ENCODE measurements at places on chromosomes 12 and 14. TPM values are rescaled to one million over a fixed set of nuclear protein-coding genes. Genes with fewer than 3 reads are reported as not detected.

Gene KRT79
- total RNA-seq: 0.06 TPM

Gene FAM90A1
- 0.11 TPM for total RNA-seq

Gene BCL11B
- 0.44 TPM for total RNA-seq

Gene PMEL
- 0.57 TPM for total RNA-seq

Gene STAC3
- 0.54 TPM for total RNA-seq

Gene CMA1
- not detected for total RNA-seq

Gene PAPLN
- 4.0 TPM for total RNA-seq

Gene EIF2S3B
- 0.66 TPM for total RNA-seq

Gene TEX22
- total RNA-seq: 0.06 TPM

Gene IAPP
- total RNA-seq: not detected

Gene TMEM63C
- 8.0 TPM for total RNA-seq

Gene TCTN2
- total RNA-seq: 13.7 TPM

Gene SRGAP1
- total RNA-seq: 12.0 TPM

Gene LHX5
- total RNA-seq: 0.06 TPM

Gene TPPP2
- not detected for total RNA-seq

Gene TAMALIN
- total RNA-seq: 0.82 TPM

Gene CCDC85C
- total RNA-seq: 42.1 TPM
